ENCODE measurements at places on chromosomes 2 and 18.

DNA sequence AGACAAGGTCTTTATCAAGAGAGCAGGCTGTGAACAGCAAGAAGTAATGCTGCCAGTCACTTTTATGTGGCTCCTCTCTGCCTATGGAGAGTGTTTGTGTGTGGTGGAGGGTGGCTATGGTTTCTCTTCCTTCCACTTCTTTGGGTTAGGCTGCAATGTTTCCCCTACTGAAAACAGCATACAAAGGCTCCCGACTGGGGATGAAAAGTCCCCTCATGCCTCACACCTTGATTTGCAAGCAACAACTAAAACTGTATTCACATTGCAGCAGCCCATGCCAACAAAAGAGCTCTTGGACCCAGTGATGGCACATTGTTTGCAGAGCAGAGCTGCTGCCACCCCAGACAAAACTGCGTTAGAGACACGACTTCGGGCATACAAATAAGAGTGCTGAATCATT is 301.6 kb downstream of the SLC8A1 start:
- H3K27ac ChIP-seq = no peak overlapping the region
- H3K4me3 ChIP-seq = no peak overlapping the region
- H3K4me1 ChIP-seq = no peaks in the 10 kb centered on the region
- no peak for DNase-seq

- peaks cover 6% of the 10 kb centered on the region for H3K36me3 ChIP-seq
- no peak overlapping the region for H3K4me3 ChIP-seq
- no peaks in the 10 kb centered on the region for H3K27me3 ChIP-seq
- no peak overlapping the region for H3K27ac ChIP-seq
- H3K4me1 ChIP-seq = no peaks in the 10 kb centered on the region
Measured at GRCh38 chr2:241386519-241386918, 30.4 kb downstream of the FARP2 start.

GRCh38 chr2:13230221-13230620 is 513.5 kb downstream of the TRIB2 start:
- no peaks in the 10 kb centered on the region for H3K36me3 ChIP-seq
- H3K27ac ChIP-seq = no peak overlapping the region
- no peaks in the 10 kb centered on the region for H3K27me3 ChIP-seq
- no peak for DNase-seq
- H3K4me3 ChIP-seq = no peak overlapping the region

- DNase-seq = no peak
- H3K4me1 ChIP-seq = no peaks in the 10 kb centered on the region
- no peak overlapping the region for H3K4me3 ChIP-seq
- no peaks in the 10 kb centered on the region for H3K27me3 ChIP-seq
- H3K27ac ChIP-seq = no peak overlapping the region
Measured at GRCh38 chr2:209958016-209958415, 44.4 kb upstream of the RPE start.
